ENCODE measurements at places on chromosomes 5 and 9.

DNA sequence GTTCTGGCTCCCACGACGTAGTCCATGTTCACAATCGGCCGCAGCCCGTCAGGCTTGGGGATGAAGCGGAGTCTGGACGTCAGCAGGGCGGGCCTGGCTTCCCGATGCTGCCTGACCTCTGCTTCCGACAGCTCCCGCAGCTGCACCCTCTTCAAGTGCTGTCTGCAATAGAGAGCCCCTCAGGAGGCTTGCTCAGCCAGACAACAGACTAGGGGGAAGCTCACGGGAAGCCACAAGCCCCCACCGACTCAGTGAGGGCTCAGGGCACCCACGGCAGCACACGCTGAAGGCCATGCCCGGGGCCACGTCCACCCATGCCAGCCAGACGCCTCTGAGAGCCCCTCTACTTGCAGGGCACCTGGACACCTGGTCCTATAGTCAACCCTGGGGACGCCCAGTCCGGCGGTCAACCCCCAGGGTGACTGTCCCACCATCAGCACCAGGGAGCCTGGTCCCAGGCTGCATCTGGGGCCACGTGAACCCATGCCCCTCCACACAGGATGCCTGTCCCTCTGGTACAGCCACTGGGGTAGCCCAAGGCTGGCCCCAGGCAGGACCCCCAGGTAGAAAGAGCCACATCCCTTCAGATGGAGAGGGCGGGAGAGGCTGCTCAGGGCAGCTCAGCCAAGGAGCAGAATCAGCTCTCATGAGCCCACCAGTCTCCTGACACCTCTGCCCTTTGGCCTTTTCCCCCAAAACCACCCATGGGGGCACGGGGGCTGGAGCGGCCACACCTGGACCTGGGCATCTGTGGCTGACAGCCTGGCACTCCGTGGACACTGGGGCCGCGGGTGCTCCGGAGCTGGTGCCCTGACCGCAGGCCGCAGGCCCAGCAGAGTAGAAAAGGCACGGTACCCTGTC lies 14.5 kb downstream of the TERT start:
- no peak for DNase-seq

GRCh38 chr5:1642621-1643061 lies 118.9 kb upstream of the LPCAT1 start:
- no peak for DNase-seq

- DNase-seq = no peak
These were observed 25.2 kb downstream of the TMEM252 start for GRCh38 chr9:68515326-68516017.

DNA sequence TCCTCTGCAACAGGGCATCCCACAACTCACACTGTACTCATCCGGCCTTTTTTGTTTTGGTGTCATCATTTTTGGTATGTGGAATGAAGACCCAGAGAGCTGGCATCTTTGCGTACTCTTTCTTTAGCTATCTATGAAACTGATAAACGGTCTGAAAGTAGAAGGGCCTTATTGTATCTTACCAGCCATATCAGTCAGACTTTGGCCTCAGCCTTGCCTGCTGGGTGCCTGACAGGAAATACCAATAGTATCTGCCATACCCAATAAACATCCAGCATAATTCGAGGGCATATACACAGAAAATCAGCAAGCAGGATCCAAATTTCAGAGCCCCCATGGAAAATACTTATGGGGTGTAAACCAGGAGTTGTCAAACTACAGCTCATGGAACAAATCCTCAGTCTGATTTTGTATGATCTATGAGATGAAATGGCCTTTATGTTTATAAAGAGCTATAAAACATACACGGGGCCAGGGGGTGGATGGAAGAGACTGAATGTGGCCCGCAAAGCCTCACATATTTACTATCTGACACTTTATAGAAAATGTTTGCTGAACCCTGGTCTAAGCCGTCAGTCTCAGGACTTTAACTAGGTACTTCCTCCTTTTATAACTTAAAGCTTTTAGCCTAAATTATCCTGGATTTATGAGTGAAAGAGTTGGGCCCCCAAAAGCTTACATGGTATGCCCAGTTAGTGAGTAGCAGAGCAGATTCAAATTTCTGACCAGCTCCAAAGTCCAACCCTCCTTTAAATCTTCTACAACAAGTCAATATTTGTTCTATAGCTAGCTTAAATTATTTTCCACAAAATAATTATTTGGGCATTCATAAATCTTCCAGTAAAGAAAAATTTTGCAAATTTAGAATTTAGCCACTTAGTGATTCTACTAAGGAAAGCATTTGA lies 308.0 kb upstream of the PUM3 start:
- no peak for DNase-seq

GRCh38 chr9:27181381-27181780 lies 72.4 kb downstream of the TEK start:
- DNase-seq = no peak

GRCh38 chr9:129748249-129748648 lies 4.6 kb downstream of the PTGES start:
- DNase-seq = no peak
